ENCODE measurements at places on chromosomes 5 and 9. TPM values are rescaled to one million over a fixed set of nuclear protein-coding genes. Genes with fewer than 3 reads are reported as not detected.
A peak's percentile ranks its signal among the peaks of the same experiment; 100 is the strongest.

DNA sequence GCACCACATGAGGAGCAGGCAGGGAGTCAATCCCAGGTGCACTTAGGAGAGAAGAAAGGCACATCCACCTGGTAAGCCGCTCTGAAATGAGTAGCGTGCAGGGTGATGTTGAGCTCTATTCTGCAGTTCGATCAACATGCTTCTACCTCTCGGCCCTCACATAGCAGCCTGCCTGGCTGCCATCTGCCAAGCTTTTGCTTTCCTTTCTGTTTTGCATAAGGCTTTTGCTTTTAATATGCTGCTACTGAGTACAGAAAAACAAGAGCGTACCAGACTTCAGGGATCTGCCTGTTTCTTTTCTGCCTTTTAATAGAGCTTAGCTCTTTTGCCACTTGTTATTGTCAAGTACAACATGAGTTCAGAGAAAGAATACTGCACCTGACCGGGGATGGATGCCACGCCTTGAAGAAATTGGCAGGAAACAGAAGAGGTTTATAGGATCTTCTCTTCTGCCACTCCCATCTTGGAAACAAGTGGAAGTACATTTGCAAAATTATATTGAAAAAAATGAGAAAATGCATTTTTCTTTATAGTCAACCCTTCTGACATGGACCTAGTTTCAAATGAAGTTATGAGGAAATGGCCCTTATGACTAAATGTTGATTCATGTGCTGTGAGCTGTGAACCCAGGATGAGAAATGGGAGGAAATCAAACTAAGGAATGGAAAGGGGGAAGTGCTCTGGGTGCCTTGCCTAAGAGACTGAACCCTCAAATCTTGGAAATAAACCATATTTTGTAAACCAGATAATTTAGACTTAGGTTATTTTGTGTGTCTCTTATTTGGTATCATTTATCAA, 4.0 kb upstream of the FCHO2 start:
- H3K4me1 ChIP-seq, result peaks cover 24% of the 10 kb centered on the region
- H3K27ac ChIP-seq, result peak overlapping the region; percentile 44
- no peaks in the 10 kb centered on the region for H3K27me3 ChIP-seq
- DNase-seq, result peak; percentile 81
- H3K36me3 ChIP-seq, result no peaks in the 10 kb centered on the region

GRCh38 chr9:22097707-22098106, 88.6 kb upstream of the CDKN2B start:
- no peak overlapping the region for H3K4me3 ChIP-seq
- no peaks in the 10 kb centered on the region for H3K4me1 ChIP-seq
- no peaks in the 10 kb centered on the region for H3K27me3 ChIP-seq
- H3K27ac ChIP-seq, result no peak overlapping the region
- no peaks in the 10 kb centered on the region for H3K36me3 ChIP-seq

EQTN gene
- total RNA-seq, result not detected

TAF11L10 gene
- total RNA-seq, result not detected

- no peak for DNase-seq
- H3K4me1 ChIP-seq, result peaks cover 35% of the 10 kb centered on the region
- H3K36me3 ChIP-seq, result no peaks in the 10 kb centered on the region
- H3K27me3 ChIP-seq, result no peaks in the 10 kb centered on the region
- H3K4me3 ChIP-seq, result no peak overlapping the region
Measured at GRCh38 chr5:88873447-88873846, 9.5 kb downstream of the MEF2C start.
